ENCODE measurements at places on chromosomes 6 and 20. TPM values are rescaled to one million over a fixed set of nuclear protein-coding genes. Genes with fewer than 3 reads are reported as not detected.

GRCh38 chr20:1938464-1939269 lies 43.5 kb downstream of the SIRPA start:
- no peak for ATAC-seq

Gene KCNQ5
- 0.96 TPM for total RNA-seq

GRCh38 chr6:89859744-89860143 lies 30.1 kb downstream of the CASP8AP2 start:
- ATAC-seq = no peak

GRCh38 chr20:49706630-49707091 lies 7.0 kb downstream of the B4GALT5 start:
- ATAC-seq = no peak

- ATAC-seq = no peak
These were observed 150.2 kb downstream of the LPA start for GRCh38 chr6:160513836-160514235.
